ENCODE measurements at places on chromosomes 7 and 10.

- DNase-seq: no peak
Measured at GRCh38 chr7:97865104-97865503, 7.1 kb downstream of the ASNS start.

- DNase-seq: no peak
Measured at GRCh38 chr10:13732465-13732881, 145.7 kb downstream of the PRPF18 start.

DNA sequence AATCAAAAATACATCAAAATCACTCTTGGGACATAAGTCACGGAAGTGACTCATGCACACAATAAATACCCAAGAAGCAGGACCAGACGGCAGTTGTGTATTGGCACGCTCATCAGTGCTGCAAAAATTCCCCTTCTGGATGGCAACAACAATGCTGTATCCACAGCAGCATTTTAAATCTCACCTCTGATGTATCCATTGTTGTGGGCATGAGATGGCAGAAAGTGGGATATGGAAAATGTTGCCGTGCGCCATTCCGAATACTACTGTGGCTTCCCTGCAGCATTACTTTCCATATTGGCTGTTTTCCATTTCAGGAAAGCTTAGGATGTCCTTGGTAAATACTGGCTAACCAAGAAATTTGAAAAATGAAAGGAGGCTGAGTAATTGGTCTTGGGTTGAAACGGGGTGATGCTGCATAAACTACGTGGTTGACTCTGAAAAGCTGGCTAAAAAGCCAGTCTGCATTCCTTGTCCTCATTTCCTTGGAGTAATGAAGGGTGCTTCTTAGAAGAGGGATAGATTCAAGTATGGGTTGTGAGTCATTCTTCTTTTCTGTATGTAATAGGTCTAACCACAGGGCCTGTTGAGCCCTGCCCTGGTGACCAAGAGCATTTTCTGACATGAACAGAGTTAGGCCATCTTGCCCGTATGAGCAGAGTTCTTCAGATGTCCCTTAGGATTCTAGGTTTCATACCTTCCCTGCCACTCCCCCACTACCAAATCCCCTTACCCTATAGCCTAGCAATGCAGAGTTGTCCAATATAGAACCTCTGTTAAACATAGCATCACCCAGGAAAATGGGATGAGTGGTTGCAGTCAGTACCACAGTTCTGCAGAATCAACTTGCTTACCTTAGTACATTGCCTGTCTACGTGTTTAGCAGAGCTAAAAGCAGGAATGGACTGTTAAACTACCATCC, 36.3 kb upstream of the TOMM7 start:
- peak; percentile 97 for DNase-seq

DNA sequence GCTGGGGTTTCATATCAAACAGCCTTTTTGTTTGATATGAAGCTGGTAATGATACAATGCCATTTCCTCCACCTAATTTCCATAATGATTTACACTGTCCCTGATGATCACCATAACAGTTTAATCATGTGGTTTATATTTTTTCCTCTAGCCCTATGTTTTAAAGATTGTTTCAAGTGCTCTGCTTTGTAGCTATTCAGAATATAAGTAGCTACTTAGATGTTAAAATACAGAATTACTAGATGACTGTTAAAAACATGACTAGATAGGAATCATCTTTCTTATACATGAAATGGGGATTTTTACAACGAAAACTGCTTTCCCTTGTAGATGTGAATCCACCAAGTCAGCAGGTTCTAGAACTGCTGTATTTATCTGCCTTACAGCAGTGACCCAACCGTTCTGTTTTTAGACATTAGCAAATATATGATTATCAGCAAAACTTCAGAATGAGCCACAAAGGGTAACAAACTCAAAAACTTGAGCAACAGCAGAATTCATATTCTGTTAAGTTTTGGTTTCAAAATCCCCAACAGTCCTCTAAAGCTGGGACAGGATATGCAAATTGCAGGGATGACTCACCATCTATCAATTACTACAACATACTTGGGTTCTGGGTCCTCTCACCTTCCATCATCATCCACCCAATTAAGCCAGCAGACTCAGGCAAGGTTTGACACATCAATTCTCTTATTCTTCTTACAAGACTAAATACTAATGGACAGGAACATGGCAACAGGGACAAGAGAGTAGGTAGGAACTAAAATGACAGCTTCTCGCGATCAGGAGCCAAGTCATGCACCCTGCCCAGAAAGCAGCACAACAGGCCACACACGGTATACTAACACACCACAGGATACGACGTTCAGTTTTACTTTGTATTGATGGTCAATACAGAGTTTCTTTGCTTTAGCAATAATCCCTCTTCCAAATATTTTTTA, 83.9 kb downstream of the PIP4K2A start:
- DNase-seq: peak; percentile 51

DNA sequence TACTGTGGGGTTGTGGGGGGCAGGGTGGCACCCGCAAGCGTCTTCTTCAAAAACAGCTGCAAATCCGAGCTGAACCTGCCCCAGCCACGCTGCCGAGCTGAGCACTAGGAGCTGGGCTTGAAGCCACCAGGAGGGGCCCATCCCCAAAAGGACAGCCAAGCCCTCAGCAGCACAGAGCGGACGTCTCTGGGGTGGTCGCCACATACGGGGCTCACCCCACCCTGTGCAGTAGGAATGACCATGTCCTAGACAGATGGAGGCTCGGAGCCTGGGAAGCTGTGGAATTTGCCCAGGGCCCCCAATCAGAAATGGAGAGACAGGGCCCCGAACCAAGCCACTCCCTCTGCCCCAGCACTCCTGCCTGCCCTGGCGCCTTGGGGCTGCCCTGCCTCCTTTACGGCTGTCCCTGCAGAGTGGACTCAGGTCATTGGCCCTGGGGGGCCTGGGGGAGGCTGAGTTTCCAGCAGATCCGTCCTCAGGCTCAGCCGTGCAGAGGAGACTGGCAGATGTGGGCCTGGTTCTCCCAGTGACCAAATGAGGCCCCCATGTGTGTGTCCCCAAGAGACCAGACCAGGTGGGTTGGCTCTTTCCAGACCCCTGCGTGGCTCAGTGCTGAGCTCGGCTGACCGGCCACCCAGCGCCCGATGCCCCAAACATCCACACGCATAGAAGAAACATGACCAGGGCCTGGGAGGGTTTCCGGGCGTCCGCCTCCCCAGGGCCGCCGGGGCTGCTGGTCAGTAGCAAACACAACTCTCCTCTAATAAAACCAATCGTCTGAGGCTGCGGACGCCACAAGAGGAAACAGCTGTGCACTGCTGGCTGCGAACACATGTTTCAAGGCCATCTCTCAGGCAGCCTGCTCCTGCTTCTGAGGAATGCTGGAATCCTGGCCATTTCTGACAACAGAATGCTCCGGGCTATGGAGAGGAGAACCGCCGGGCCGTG, 54.9 kb downstream of the PDGFA start:
- peak; percentile 38 for DNase-seq

- DNase-seq: no peak
Measured at GRCh38 chr10:77080361-77081027, 557.1 kb downstream of the KCNMA1 start.

DNA sequence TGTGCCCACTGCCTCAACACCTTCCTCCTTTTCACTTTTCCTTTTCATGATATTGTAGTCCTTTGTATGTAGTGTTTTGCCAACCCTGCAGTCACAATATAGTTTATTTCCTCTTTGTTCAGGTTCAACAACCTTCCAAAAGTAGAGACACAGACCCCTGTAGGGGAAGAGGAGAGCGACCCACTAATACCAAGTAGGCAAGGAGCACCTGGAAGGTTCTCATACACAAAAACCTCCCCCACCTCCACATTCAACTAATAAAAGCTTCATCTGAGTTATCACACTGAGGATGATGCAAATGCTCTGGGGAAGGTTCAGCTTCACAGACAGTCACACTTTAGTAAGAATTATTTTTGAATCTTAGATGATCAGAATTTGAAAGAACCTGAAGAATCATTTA, 41.6 kb downstream of the PIK3AP1 start:
- no peak for DNase-seq

All from fibroblast of skin of scalp (primary cell).